ENCODE measurements at places on chromosomes 11 and 22.

DNA sequence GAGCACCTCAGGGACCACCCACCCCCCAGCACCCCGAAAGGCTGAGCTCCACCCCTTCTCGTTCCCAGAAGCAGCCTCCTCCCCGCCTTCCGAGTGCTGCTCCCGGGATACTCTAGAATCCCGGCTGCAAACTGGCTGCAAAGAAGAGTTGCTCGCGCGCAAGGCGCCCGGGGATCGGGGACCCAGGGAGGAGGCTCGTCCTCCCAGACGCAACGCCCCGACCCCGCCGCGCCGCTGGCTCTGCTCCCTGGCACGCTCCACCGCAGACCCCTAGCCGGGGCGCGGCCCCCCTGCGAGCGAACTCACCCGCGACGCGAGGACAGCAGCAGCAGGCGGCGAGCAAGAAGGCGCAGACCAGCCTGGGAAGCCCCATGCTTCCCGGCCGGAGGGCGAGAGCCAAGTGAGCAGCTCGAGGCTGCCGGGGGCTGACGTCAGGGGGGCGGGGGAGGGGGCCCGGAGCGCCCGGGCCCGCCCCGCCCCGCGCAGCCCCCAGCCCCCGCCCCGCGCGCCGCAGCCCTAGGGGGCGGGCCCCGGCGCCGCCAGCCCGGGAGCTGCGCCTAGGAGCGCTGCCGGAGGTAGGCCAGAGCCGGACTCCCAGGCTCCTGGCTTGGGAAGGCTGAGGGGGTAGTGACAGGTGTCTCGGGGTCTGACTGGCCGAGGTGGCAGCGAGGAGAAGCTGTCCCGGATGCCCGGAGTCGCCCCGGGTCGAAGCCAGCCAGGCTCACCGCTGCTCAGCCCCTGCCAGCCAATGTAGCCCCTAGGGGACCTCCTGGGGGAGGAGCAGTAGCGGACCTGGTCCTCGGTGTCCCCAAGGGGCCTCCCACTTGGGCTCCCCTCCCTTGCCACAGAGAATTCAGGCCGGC is at the start of gene MCAM:
MCAM (minus strand) TSS at position 402 of the 863 bp plus-strand sequence; CDS start at position 373, 29 bp downstream.
- DNase-seq = no peak

DNA sequence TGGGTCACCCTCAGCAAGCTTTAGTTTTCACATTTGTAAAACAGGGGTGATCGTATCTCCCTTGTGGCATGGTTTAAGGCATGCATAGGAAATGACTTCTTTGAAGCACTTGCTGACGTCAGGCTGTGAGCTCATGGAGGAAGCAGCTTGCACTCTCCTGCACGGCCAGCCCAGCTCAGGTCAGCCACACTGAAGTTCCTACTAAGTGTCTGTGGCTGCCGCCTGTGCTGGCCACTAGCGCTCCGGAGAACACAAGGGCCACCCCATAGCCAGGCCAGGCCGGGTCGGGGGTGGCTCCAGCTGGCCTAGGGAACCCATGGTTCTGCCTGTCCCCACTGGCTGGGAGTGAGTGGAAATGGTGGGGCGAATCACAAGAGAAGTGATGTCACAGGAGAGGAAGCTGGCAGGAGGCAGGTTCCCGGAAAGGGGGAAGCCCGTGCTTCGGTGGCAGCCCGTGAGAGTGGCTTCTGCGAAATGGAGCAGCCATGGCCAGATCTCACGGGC is 28.2 kb downstream of the KCTD17 start:
- DNase-seq = peak; percentile 51

- no peak for DNase-seq
Measured at GRCh38 chr11:102457865-102458264, 5.3 kb upstream of the TMEM123 start.

GRCh38 chr11:118373263-118373662 is 13.9 kb downstream of the UBE4A start:
- no peak for DNase-seq

- DNase-seq = no peak
Measured at GRCh38 chr11:15091625-15092024, 18.2 kb downstream of the CALCB start.

- DNase-seq = no peak
Measured at GRCh38 chr11:6156628-6157359, 13.3 kb downstream of the OR52B2 start.
